Adipocyte (in vitro differentiated cells): ENCODE measurements at places on chromosomes 4 and X.

GRCh38 chr4:73704314-73705055 is 35.9 kb upstream of the CXCL8 start:
- peak; percentile 99 for DNase-seq

- DNase-seq: no peak
These were observed 81.9 kb upstream of the TMLHE start for GRCh38 chrX:155694649-155695048.

- peak; percentile 64 for DNase-seq
These were observed 425.3 kb downstream of the SPRY1 start for GRCh38 chr4:123821861-123822260.

DNA sequence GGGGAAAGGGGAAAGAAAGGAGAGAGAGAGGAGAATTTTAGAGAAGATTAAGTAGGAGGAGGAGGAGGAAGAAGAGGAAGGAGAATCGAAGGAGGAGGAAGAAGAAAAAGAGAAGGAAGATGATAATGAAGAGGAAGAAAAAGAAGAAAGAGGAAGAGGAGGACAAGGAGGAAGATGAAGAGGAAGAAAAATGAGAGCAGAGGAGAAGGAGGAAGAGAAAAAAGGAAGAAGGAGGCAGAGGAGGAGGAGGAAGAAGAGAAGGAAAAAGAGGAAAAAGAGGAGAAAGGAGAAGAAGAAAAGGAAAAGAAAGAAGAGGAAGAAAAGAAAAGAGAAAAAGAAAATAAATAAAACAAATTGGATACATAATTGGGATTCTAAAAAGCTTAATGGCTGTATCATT is 181.4 kb downstream of the ARHGAP6 start:
- DNase-seq: no peak

GRCh38 chrX:15873566-15873965 is 19.0 kb upstream of the AP1S2 start:
- DNase-seq: no peak

- DNase-seq: peak; percentile 98
These were observed at the start of gene KLF3 for GRCh38 chr4:38663801-38664705. KLF3 (plus strand) TSS chr4:38664199; CDS start chr4:38680626, 16,427 bp downstream.

- DNase-seq: no peak
These were observed 131.6 kb downstream of the PDS5A start for GRCh38 chr4:39846120-39846519.

- no peak for DNase-seq
These were observed 101.8 kb upstream of the HPF1 start for GRCh38 chr4:169859366-169860216.

DNA sequence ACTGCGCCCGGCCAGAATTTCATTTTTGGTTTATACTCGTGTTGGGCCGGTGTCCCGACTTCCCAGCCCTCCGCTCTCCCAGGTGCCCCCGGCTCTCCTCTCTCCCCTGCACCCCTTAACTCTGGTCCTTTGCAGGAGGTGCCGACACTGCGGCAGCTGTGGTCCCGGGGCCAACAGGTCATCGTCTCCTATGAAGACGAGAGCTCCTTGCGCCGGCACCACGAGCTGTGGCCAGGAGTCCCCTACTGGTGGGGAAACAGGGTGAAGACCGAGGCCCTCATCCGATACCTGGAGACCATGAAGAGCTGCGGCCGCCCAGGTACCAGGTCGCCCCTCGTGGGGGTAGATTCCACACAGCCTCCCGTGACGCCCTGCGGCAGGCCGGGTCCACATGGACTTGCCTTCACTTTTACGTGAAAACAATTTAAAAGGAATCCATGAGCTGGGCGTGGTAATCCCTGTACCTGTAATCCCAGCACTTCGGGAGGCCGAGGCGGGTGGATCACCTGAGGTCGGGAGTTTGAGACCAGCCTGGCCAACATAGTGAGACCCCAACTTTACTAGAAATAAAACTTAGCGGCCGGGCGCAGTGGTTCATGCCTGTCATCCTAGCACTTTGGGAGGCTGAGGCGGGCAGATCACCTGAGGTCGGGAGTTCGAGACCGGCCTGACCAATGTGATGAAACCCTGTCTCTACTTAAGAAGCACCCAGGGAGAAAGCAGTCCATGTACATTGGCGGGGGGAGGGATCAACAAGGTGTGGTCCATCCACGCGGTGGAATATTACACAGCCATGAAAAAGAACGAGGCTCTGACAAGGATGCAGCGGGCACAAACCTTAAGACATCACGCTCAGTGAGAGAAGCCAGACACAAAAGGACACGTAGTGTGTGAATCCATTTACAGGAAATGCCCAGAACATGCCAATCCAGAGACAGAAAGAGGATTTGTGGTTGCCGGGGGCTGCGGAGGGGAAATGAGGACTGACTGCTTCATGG is 12.0 kb downstream of the PLCXD1 start:
- no peak for DNase-seq

DNA sequence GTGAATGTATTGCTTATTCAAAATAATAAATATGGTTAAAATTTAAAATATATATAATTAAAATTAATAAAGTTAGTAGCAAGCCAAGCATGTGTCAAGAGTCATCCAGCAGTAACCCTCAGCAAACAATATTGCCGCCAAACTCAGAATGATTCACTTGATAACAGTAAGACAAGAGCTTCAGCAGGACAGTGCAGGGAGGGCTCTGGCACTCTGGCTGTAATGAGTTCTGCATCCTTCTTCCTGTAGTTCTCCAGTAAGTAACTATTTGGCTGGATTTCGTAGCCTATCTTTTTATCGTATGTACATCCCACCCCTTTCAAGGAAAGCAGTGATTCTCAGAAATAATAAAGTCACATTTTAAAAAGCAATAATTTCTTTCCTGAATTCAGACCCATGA is 17.6 kb downstream of the OTUD6A start:
- no peak for DNase-seq

- DNase-seq: no peak
These were observed 175.3 kb downstream of the MAML3 start for GRCh38 chr4:139978692-139979091.
